ENCODE measurements at places on chromosomes 3 and 15. TPM values are rescaled to one million over a fixed set of nuclear protein-coding genes. Genes with fewer than 3 reads are reported as not detected.

The GABPB1 gene
- total RNA-seq = 37.8 TPM

The TMEM42 gene
- total RNA-seq = 10.4 TPM

The OR5K2 gene
- not detected for total RNA-seq

The CACNA2D2 gene
- total RNA-seq = 25.4 TPM

The SH2D7 gene
- not detected for total RNA-seq

The SUMF1 gene
- total RNA-seq = 31.4 TPM

The GXYLT2 gene
- total RNA-seq = 6.0 TPM

The GATA2 gene
- 1.2 TPM for total RNA-seq

The CPLX3 gene
- 0.92 TPM for total RNA-seq

The DGKG gene
- 15.0 TPM for total RNA-seq

The CDHR4 gene
- total RNA-seq = 0.23 TPM

The GOLGA6A gene
- total RNA-seq = 0.23 TPM

The IMPG2 gene
- 6.9 TPM for total RNA-seq
